ENCODE measurements at places on chromosomes 1 and 21.

DNA sequence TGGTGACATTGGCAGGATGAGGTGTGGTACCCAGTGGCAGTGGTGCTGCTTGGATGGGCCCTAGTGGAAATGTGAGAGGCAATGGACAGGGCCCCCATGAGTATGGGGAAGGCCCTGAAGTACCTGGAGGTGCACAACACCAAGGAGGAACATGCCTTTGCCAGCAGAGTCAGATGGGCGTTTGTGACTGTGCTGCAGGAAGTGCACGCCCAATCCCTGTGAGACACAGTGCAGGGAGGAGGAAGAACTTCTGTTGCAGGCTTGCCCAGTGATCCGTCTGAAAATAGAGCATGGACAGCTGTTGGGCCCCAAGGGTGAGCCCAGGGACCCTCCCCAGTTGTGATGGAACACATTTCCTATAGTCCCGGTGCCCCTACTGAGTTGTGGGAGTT, 42.7 kb downstream of the GJA5 start:
- no peak for DNase-seq

- DNase-seq: peak; percentile 79
Measured at GRCh38 chr1:210232511-210233215, at the start of gene SERTAD4. Gene SERTAD4 (plus strand): TSS chr1:210232796. CDS start chr1:210237961, 5,165 bp downstream.

DNA sequence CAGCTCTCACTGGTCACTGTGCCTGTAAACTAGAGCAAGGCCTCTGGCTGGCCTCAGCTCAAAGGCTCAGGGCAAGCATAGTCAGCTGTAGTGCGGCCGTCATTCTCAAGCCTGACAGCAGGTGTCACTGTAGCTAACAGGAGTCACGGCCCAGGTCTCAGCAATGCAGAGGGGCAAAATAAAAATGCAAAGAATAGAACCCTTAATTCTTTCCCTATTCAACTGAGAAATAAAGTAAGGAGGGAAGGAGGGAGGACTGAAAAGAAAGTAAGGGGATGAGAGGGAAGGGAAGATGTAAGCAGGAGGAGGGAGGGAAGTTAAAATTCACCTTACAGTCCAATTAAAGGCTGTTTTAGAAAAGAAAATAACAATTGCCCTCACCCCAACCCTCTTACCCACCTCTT, 106.1 kb downstream of the KIAA0319L start:
- DNase-seq: peak; percentile 80

DNA sequence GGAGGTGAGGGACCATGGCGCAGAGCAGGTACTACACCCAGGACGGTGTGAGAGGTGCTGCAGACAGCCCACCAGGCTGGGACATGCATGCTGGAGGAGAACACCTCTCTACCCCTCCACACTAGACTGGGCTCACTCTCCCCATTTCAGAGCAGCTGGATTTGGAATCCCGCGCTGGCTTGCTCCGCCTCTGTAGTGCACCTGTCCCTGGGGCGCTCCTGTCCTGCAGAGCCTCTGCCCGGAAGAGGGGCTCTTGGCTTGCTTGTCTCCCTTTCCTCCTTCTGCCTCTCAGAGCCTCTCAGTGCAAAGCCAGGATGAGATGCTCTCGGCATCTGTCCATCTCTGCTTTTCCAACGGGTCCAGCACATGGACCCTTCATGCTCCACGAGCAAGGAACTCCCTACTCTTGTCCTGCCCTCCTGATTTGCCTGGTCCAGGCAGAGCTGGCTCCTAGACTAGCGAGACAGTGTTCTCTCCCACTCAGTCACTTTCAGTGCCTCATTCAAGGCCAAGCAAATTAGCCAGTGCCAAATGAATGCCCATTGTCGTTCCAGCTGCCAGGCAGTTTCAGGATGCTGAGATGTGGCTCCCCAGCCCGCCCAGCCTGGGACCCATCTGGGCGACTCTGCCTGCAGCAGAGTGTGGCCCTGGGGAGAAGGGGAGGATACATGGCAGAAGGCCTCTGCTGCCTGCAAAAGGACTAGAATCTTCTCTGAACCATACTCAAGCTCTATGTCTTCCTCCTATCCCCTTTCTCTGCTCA, 33.7 kb downstream of the CDCA8 start:
- DNase-seq: no peak

- no peak for DNase-seq
Measured at GRCh38 chr21:41180752-41181151, 12.8 kb downstream of the BACE2 start.

DNA sequence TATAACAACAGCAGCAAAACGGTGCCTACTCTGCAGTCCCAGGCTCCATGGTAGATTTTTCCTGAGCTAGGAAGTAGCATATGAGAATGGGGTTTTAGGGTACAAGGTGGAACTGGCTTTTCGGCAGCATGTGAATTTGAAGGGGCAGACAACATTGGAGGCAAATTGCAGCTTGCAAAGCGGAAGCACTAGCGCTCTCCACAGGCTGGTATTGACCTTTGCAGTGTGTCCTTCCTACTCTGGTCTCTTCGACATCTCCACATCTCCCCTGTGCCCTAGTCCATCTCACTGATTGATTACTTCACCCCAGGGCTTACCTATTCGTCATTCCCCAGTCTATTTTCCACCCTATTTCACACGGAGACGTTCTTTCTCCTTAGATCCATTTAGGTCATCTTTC, 13.0 kb downstream of the IGSF21 start:
- DNase-seq: no peak

- DNase-seq: no peak
Measured at GRCh38 chr1:37831809-37832208, 23.8 kb upstream of the YRDC start.

- DNase-seq: peak; percentile 78
Measured at GRCh38 chr1:10980094-10980577, 32.3 kb upstream of the TARDBP start.

DNA sequence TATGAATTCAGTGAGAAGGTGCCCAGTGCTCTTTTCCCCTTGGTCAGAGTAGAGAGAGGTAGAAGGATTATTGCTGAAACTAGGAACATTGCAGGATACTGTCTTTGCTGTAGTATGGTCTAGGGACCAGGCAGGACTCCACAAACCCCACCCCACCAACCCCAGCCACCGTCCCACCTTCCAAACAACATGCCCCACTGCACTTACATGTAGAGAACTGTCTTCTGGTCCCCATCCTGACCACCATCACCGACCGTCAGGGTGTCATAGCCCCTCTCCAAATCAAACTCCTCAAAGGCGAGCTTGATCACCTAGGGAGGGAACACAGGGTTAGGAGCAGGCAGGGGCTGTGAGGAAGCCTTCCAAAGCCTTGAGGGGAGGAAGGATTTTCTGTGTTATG, 71.7 kb upstream of the HMGB4 start:
- DNase-seq: no peak

DNA sequence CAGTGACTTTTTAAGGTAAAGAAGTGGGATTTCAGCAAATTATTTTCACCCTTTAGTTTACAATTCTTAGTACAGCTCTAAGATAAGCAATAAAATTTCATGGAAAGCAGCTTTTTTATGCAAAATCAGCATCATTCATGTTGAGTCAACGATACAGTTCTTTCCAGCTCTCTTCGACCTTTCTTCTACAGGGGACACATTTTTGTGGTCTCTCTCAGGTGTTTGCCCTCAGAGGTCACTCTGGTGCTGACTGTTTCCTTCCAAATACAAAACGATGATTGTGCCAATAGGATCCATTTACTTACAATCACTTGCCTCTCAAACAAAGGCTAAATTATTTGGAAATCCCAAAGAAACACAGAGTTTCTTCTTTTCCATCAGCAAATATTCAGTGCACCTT, 51.0 kb downstream of the PSMG1 start:
- no peak for DNase-seq

- no peak for DNase-seq
Measured at GRCh38 chr1:83942914-83943313, 56.0 kb downstream of the TTLL7 start.

DNA sequence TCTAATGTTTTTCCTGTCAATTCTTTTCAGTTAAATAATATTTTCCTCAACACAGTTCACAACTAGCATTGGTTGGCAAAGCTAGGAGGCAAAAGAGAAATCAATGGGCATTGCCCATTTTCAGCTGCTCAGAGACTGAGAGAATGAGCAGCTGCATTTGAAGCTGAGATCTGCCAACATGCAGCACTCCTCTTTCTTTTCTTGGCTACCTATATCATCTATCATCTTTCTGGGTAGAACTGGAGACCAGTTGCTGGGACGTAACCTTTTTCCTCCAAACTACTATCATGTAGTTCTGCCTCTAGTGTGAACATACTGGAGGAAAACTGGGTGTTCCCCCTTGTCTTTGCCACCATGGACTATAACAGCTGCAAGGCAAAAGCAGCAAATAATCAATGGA, 22.9 kb downstream of the CHODL start:
- DNase-seq: no peak

GRCh38 chr1:153944827-153945117, 1.7 kb downstream of the DENND4B start:
- no peak for DNase-seq

DNA sequence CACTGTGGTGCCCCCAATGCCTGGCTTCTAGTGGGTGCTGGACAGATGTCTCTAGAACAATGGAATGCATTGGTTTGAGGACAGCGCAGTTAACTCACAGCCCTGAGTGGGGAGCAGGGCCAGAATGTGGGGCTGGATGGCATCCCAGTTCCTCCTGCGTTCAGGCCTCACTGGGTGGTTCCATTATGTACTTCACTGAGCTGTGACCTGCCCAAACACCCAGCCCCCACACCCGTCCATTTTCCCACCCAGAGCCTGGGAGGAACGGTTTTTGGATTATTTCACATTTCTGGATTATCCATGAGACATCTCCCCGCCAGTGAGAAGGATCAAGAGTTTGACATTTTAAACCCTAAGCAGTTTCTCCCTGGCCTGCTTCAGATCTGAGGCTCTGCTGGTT, 55.3 kb upstream of the WASF2 start:
- DNase-seq: no peak

- no peak for DNase-seq
Measured at GRCh38 chr1:185920602-185921001, 186.4 kb downstream of the HMCN1 start.

GRCh38 chr21:34974162-34974981, 74.7 kb downstream of the RUNX1 start:
- no peak for DNase-seq

DNA sequence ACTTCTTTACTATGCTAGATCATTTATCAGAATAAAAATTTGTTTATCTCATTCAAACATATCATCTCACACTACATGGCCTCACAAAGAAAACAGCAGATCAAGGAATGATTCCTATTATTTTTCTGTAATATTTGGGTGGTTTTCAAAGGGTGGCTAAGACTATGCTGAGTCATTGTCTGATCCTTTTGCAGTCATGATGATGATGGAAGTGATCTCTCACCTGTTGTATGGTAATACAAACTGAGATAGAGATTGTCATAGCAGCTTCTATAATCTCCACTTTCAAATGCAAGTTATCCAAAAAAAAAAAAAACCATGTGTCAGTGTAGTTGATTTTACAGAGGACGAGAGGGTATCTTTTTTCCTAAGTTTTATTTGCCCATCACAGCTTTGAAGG, 37.2 kb upstream of the GBP5 start:
- no peak for DNase-seq

DNA sequence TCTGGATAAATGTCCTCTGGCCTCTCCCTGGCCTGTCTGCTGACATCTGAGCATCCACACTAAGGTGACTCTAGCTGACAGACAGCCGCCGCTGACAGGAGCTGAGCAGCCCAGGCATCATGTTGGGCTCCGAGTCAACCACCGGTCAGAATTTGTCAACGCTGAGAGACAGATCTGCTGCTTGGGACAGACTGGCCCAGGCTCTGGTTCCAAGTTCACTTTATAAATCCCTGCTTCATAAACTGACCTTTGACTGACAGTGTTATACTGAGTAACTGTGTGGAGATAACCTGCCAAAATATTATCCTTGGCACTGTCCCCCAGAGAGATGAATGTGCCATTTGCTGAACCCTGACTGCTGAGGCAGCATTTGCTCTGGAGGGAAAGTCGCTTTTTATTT, 616.7 kb downstream of the NPHP4 start:
- DNase-seq: no peak

- no peak for DNase-seq
Measured at GRCh38 chr21:39961251-39961650, 94.0 kb downstream of the PCP4 start.

DNA sequence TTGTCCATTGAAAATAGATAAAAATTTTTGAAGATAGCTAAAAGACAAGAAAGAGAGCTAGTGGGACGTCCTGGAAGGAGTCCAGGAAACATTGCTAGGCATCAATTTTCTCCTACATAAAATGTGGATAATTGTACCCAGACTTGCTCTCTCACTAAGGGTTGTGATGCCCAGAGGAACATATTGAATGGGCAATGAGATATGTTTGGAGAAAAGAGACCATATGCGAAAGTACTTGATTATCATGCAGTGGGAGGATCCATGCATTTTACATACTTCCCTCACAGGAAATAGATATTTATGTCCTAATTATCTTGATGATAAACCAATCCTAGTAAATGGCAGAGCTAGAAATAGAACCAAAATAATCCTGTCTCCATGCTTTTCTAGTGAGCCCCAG, 108.4 kb upstream of the TNR start:
- no peak for DNase-seq

All from type B pancreatic cell (in vitro differentiated cells).